ENCODE measurements at places on chromosomes 11 and 22.

DNA sequence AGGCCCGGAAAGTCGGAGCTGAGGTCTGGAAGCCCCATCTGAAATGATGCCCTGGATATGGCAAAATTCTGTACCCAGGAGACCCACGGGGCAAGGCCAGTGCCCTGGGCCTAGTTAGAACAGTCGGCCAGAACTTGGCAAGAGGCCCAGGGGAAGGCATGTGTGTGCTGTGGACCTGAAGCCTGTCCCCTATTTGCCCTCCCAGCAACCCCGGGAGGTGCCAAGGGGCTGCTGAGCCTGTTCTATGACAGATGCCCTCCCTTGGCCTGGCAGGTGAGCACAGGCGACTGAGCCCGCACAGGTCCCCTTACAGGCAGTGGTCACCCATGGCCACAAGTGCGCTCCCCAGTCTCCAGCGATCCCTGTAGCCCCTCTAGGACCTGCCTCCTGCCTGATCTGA lies 51.7 kb downstream of the NAT10 start:
- DNase-seq = no peak

DNA sequence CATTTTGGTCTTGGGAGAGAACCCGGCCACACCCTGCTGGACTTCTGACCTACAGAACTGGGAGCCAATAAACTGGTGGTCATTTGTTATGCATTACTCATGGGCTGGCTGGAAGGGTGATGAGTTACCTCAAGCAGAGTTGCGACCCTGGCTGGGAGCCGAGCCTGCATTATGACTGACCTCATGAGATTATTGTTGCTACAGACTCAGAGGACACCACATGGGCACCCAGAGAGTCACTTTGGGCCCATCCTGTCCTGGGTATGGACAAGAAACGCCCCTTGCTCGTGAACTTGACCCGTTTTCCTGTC lies 531.7 kb downstream of the TBC1D22A start:
- DNase-seq = peak; percentile 60

DNA sequence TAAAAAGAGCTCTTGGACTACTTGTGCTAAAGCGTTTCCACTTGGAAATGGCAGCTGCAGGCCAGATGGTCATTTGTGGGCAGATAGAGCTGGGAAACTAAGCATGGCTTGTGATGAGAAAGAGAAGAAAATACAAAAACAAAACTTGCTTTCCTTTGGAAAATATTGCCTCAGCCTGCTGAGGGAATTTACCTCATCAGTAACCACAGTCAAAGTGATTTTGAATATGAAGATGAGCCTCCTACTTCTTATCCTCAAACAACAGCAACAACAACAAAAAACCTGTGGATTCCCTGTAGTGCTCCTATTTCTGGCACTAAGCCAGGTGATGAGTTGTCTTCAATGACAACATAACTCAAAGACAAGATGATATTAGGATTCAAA lies 62.7 kb upstream of the FIBIN start:
- peak; percentile 55 for DNase-seq

DNA sequence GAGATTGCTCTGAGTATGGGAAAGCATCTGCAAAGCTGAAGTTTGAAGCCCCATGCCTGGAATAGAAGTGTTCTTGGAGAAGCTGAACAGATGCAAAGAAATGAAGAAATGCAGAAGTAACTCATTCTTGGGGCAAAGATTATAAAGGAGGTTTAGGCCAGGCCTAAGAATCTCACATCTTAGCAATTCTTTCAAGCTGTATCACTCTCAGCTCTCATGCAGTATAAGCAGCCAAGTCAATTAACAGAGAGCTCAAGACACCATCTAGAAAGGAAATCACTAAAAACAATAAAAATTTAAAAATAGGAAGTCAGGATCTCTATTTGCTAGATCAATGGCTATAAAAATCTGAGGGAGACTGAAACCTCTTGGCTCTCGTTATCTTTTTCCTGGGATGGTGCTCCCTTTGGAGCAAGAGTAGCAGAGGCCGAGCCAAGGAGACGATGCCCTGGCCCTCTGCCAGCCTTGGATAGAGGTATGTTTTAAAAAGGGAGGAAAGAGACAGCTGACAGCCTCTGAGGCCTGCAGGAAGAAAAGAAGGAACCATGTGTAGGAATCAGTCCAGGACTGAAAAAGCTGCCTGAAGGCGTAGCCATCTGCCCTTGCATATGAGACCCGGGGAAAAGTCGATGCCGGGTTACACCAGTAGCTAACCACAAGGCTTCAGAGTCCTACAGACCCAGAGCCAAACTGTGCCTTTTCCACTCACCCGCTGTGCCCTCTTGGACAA lies 229.8 kb downstream of the BLID start:
- no peak for DNase-seq

DNA sequence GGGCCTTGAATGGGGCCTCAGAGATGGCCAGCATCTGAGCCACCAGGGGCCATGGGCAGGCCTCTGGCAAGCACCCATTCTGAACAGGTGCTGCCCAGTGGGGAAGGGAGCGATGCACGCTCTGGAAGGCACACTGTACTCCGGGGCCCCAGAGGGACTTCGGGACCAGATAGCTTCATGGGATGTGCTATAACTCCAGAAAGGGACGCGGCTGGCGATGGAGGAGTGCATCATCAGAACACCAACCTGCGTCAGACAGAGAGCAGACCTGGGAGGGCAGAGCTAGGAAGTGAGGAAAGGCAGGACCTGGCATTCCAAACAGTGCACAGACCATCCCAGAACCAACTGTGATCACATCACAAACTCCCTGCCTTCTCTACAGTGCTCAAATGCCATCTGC lies 16.8 kb downstream of the DGCR2 start:
- no peak for DNase-seq

DNA sequence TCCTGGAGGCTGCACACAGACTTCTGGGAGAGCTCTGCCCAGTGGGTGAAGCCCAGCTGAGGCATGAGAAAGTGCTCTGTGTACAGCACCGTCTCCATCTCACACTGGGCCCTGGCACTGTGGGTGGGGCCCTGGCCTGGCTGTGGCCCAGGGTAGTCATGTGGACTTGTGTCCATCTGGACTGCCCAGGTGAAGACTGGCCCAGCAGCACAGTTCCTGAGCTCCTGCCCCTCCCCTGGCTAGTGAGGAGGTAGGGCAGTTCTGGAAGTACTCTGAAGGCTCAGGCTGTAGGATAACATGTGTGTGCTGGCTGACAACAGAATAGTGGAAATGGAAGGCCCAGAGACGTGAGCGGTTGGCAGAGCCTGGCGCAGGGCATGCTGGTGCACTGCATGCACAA lies 35.4 kb downstream of the RSPH14 start:
- no peak for DNase-seq

- no peak for DNase-seq
Measured at GRCh38 chr11:101574886-101575285, 8.9 kb downstream of the TRPC6 start.

DNA sequence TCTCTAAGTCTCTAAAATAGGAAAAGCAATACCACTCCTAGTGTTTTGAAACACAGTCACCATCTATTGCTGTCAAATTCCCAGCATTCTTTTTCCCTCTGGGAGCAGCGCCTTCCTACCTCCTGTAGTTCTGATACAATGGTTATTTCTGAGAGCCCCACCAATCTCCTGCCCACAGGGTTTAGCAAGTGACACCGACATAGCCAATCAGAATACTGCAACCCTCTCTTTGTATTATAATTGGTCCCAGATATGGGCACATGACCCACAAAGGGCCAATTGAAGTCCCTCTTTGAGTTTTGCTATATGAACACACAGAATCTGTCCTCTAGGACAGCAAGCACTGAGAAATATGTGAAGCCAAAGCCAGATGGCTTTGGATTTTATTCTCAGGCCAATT lies 16.9 kb upstream of the ARHGAP42 start:
- no peak for DNase-seq

- no peak for DNase-seq
Measured at GRCh38 chr11:118251858-118252652, at the start of gene MPZL3. TSS of gene MPZL3 (minus strand) at chr11:118252365. CDS start at chr11:118252294, 71 bp downstream.

DNA sequence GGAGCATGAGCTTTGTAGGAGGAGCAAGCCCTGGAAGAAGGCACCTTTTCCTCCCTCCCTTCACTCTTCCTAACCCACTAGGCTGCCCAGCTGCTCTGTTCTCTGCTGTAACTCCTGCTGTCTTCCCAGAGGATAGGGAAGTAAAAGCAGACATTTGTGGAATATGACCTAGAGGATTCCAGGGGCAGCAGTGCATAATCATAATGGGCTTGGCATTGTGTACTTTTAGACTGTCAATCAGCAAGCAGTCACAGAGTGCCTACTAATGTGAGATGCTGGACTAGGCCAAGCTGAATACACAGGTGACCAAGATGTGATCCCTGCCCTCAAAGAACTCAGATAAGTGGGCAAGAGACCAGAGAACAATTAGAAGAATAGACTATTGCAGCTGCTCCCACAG lies 133.0 kb downstream of the NAV2 start:
- no peak for DNase-seq

GRCh38 chr22:40512426-40513136 lies 123.9 kb downstream of the MRTFA start:
- peak; percentile 100 for DNase-seq

DNA sequence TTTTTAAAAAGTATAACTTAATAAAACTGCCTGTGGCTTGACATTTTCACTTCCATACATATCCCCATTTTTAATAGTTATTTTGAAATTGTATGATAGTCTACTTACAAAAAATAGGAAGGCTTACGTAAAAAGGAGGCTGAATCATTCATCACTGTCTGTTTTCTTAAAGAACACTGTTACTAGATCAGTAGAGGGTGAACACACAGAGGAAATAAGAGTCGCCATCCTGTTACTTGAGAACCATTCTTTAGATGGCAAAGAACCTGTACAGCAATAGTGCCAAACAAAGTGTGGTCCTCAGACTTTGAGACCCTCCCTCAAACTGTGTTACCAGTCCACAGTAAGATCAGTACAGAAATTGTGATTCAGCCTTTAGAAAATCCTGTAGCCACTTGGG lies 180.7 kb downstream of the PGR start:
- DNase-seq = no peak

- DNase-seq = peak; percentile 62
Measured at GRCh38 chr11:75969626-75970308, 154.8 kb downstream of the UVRAG start.

DNA sequence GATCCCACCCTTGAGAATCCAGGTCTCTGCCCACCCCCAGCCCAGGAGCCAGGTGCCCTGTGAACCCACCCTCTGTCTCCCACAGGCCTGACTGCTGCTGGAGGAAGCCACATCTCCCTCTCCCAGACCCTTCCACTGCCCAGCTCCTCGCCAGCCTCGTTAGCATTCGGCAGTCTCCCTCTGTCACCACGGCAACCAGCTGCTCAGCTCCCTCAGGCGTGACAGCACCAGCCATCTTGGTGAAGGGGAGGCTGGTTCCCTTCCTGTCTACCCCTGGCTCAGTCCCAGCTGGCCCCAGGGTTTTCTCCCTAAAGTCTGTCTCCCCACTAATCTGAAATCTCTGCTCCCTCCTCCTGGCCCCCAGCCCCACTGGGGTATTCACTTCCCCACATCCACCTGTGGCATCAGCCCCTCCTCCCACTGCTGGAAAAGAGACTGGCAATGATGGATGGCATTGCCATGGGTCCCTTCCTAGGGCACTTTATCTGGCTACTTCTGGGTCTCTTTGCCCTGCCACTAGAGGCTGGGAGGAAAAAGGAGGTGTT lies 28.1 kb downstream of the NRXN2 start:
- DNase-seq = no peak

DNA sequence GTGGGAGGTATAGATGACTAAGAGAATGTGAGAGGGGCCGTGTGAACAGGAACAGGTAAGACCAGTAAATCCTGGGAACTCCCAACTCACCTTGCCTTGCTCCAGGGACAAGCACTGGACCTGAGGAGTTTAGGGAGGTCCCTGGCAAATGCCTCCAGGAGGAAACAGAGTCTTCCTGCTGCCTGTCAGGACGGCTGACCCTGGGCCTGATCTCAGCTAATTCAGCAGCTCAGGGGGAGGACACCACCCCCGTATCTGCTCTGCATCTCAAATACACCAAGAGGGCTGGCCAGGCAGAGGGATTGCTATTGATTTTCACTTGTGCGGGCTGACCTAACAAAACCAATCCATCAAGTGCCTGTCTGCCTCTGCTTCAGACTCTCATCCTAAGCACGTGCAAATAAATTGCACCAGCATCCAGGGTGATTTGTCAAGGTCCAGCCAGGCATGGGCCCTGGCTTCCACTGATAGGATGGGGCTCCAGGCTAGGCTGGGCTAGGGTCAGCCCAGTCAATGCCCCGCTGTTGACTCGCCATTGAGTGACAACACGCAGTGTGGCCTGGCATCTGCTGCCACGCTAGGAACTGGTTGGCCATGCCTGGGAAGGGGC lies 20.3 kb downstream of the UQCR10 start:
- DNase-seq = no peak

- no peak for DNase-seq
Measured at GRCh38 chr22:47177334-47177815, 414.9 kb downstream of the TBC1D22A start.

- DNase-seq = no peak
Measured at GRCh38 chr11:3205261-3206155, 13.1 kb downstream of the MRGPRG start.

DNA sequence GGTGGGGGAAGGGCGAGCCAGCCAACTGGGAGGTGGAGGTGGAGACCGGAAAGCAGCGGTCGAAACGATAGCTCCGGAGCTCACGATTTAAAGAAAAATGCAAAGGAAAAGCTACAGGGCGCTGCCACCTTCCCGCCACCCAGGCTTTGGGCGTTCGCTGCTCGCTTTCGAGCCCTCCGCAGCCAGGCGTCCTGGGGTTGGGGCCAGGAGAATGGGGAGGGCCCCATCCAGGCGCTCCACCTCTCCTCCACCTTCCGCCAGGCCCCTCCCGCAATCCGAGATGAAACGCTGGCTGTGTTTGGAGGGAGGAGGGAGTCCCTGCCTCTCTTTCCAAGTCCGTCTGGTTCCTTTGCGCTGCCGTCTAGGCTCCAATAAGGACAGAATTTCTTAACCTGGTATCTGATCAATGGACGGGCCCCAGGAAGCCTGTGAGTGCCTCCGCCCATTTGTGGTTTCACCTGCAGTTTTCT lies 483 bp upstream of the ABTB2 start:
- DNase-seq = no peak

DNA sequence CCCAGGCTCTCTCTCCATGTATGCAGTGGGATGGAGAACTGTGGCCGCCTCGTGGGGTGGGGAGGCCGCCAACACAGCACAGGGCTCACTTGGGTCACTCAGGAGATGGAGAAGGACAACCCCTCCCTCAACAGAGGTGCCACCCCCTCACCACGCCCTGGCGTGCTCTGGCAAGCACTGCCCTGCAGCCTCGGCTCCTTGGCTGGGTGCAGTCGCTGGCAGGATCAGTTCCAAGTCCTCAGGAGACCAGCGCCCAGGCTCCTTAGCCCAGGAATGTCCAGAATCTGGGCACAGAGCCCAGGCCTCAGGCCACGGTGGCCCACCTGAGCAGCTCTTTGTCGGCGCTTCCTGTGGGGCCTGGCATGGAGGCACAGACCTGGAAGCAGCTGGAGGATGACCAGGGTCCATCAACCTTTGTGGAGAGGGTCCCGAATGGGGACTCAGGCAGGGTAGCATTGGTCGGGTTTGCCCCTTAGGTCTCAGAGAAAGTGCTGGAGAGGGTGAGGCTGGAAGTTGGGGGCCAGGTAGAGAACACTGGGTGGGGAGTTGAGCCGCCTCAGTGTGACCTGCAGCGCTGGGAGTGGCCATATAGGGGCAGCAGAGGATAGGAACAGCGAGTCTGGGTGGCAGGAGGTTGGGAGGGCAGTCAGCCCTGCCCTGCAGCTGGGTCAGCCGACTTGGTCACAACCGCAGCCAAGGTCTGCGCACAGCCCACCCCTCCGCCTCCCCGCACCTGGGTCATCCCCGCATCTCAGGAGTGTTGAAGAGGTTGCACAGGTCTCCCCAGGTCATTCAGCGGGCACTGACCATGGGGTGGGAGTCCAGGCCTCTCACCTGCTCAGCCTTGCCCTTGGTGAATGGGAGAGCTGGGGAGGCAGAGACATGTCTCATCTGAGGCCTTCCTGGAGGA lies 8.2 kb downstream of the SUSD2 start:
- no peak for DNase-seq
